Thoracic aorta (tissue), 2 donors: ENCODE measurements at places on chromosomes 5 and 9.

DNA sequence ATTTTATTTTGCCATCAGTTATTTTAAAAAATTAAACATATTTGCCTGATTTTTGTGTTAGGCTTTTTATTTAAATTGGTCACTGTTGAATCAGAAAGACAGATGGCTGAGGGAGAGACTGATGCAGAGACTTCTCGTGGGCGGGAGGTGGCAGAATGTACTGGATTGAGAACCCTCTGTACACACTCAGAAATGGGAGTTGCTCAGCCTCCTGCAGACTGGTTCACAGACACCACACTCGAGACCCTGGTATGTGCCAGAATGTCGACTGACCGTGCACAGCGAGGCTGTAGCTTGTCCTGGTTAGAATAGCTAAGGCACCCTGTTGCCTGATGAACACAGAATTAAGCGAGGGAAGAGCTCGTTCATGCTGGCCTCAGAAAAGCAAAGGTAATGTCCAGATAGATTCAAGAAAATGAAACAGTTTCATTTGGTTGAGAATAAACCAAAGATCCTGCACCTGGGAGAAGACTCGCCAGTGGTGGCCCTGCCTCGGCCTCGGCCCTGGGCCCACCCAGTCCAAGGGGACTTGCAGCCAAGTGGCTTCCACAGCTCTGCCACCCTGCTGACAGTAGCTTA is 71.3 kb upstream of the OTULINL start:
- no peak for DNase-seq

- DNase-seq, result no peak
Measured at GRCh38 chr5:133700251-133700650, 87.9 kb upstream of the FSTL4 start.

DNA sequence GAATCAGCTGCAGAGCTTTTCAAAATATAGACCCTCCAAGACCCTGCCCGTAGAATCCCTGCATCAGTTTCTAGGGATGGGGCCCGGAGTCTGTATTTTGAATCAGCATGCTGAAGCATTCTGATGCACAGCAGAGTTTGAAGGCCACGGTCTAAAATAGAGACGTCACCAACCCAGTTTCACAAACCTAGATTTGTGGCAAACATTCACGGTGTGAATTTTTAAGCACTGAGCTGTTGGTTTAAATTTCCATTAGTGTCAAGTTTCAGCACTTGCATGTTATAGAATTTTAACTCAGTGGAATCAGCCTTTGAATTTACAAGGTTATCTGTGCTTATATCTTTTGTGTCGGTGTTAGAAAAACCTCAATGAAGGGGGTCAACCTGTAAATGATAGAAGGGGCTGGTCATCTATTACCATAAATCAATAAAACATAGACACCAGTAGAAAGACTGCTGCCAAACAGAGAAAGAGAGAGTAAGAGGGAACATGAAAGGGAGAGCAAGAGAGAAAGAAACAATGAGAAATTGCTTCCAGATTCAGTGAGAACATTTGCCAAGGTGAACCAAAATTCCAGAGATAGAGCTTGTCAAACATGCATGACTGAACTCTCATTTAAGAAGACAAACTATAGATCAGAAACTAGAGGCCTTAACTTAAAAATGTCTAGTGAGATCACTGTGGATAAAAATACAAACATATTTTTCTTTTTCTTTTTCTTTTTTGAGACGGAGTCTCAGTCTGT is 414.9 kb downstream of the ZSWIM6 start:
- DNase-seq, result no peak

- DNase-seq, result no peak
Measured at GRCh38 chr5:81225463-81225862, 7.7 kb upstream of the CKMT2 start.

- no peak for DNase-seq
Measured at GRCh38 chr5:115098041-115098702, 71.5 kb downstream of the TRIM36 start.

DNA sequence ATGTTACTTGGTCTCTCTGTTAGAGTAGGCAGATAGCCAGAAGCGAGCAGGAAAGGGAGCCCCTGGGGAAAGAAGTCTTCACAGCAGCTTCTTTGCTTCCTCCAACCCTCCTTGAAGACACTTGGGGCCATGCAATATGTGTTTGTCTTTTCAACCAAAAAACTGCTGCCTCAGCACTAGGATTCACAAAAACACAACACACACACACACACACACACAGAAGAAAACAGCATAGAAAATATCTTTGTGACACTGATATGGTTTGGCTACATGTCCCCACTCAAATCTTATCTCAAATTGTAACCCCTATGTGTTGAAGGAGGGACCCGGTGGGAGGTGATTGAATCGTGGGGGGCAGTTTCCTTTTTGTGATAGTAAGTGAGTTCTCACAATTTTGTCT is 133.3 kb downstream of the CDH12 start:
- DNase-seq, result no peak

DNA sequence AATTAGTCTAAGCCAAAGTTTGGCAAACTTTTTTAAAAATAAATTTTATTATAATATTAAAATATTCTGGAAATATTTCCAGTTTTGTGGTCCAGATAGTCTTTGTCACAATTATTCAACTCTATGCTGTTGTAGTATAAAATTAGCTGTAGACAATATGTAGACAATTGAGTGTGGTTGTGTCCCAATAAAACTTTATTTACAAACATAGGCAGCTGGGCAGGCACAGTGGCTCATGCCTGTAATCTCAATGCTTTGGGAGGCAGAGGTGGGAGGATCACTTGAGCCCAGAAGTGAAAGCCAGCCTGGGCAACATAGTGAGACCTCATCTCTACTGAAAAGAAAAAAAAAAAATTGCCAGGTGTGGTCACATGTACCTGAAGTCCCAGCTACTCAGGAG is 150.5 kb upstream of the EPB41L4A start:
- no peak for DNase-seq

GRCh38 chr5:149999866-150000255 is 593 bp downstream of the TIGD6 start:
- DNase-seq, result no peak

DNA sequence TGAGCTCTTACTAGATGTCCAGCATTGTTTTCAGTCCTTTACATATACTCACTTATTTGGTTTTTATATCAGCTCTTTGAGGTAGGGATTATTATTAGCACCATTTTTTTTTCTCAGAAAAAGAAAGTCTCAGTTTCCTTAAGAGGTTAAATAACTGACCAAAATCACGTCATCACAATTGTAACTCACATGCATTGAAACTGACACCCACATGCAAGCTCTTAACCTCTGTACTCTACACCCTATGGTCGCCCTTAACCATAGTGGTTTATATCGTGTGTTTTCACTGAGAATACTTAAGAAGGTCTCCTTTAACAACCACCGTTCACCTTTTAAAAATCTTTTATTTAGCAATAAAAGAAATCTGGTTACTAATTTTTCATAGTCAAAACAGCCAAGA is 61.0 kb downstream of the PRDM6 start:
- no peak for DNase-seq

DNA sequence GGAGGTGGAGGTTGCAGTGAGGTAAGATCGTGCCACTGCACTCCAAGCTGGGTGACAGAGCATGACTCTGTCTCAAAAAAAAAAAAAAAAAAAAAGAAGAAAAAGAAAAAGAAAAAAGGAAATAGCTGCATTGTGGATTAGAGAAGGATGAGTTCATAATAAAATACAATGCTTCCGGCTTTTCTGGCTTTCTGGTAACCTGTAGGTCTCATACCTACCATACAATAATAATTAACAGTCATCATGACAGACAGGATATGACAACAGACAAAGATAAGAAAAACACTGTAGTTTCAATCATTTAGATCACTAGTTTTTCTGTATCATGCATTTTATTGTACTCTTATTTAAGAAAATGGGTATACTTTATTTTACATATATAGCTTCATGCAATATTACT is 40.7 kb upstream of the TRPM3 start:
- DNase-seq, result no peak

DNA sequence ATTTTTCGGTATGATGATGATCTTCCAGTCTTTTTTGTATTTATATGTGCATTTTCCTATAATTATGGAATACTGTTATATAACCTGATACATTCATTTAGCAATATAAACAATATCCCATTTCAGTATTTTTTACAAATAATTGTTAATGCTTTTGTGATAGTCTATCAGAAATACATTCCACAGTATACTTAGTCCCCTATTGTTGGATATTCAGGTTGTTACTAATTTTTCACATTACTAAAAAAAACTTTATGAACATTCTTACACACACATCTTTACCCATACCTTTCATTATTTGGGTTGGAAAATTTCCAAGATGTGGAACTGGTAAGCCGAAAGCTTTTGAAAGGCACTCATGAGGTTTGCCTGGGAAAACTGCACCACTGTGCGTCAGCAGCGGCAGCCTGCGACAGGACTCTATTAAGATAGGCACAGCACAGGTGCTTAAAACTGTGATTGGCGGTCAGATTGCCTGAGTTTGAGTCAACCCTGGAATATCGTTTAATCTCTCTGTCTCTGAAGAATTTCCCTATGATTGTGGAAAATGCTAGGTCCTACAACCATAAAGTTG is 147.5 kb upstream of the ERCC6L2 start:
- no peak for DNase-seq

- DNase-seq, result no peak
Measured at GRCh38 chr5:3323144-3323543, 272.5 kb upstream of the IRX1 start.

- DNase-seq, result no peak
Measured at GRCh38 chr9:71706176-71706575, 62.1 kb downstream of the CEMIP2 start.

DNA sequence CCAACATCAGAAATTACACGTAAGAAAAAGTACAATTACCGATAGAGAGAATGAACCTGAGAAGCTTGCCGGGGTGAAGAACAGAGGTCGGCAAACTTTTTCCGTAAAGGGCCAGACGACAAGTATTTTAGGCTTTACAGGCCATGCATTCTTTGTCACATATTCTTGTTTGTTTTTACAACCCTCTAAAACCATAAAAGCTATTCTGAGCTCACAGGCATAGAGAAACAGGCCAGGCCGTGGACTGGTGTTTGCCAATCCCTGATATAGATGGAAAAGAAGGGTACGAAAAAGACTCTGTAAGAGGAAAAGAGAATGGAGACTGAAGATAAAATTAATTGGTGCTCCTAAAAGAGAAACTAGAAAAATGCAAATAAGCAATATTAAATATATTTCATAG is 15.4 kb downstream of the SFXN1 start:
- no peak for DNase-seq

DNA sequence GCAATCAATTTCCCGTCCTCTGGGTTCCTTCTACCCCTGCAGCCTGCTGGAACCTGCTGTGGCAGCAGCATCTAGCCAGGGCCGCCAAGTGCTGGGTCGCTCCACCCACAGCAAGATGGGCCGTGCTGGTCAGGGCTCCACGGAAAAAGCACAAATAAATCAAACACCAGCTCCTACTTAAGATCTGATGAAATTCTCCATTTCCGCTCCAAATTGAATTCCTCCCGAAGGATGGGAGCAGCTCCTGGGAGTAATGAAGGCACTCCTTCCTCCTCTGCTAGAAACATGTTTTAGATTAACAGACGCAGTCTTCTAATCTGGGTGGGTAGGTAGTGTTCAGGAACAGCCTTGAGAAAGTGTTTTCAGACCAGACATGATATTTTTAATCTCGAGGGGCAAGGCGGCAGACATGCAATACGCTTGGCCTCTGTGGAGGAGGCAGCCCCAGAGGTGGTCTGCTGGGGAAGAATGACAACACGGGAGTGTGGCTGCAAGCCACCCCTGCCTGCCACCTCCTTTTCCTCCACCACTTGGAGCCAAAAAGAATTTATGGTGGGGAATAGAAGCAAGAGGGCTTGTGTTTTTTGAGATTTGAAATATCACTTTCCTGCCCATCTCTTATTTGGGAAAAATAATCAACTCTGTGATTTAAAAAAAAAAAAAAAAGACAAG is 194.1 kb downstream of the AOPEP start:
- no peak for DNase-seq
